ENCODE measurements at places on chromosomes 3 and 15. TPM values are rescaled to one million over a fixed set of nuclear protein-coding genes. Genes with fewer than 3 reads are reported as not detected.

KCNAB1 gene
- 10.1 TPM for total RNA-seq

IL17RD gene
- 17.3 TPM for total RNA-seq

ARHGEF26 gene
- total RNA-seq = 30.6 TPM

CRYGS gene
- total RNA-seq = 1.4 TPM

SH2D7 gene
- not detected for total RNA-seq

MUC13 gene
- total RNA-seq = 0.06 TPM

All from spinal cord (tissue), 10 donors.